ENCODE measurements at places on chromosomes 2 and 18.

GRCh38 chr2:239751679-239752355, 273.3 kb downstream of the NDUFA10 start:
- no peak for DNase-seq

- DNase-seq = peak; percentile 75
Measured at GRCh38 chr2:96509114-96509846, 4.1 kb upstream of the NEURL3 start.

GRCh38 chr18:68769461-68769860, 28.4 kb upstream of the CCDC102B start:
- no peak for DNase-seq

GRCh38 chr2:38473333-38474005, 96.4 kb upstream of the ATL2 start:
- no peak for DNase-seq

GRCh38 chr2:169386722-169387121, 24.4 kb upstream of the LRP2 start:
- DNase-seq = no peak
